Suppressor macrophage (primary cell): ENCODE measurements at places on chromosomes 5 and 9.
A peak's percentile ranks its signal among the peaks of the same experiment; 100 is the strongest.

DNA sequence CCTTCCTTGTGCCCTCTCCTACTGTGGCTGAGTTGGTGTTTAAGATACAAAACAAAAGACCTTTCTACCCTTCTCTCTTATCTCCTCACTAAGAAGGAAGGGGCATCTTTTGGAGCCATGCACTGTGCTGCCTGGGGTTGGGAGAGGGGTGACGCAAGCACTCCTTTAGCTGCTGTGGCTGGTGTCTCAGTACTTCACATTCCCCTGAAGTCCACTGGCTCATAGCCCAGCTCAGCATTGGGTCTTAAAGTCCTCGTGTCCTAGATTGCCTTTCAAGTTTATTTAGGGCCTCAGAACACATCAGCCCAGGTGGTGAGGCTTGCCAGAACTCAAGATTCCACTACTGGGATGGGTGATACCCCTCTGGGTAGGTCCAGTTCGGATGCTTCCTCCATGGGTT lies 325.9 kb upstream of the CYLC2 start:
- no peak for DNase-seq

DNA sequence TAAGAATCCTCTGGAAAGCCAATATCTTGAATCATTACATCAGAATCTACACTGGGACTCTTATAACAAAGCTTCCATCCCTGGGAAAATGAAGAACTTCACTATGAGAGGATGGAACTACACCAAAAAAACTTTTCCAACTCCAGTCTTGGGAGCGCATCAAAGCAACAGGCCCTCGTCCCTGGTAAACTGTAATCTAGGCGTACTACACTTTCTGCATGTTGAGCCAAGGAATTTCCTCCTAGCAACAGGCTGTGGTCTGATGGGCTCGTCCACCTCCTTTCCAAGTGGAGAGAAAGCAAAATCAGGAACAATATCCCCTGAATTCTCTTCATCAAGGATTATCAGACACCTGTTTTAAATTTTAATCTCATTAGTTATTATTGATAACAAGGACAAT lies 94.1 kb downstream of the NFIB start:
- no peak for DNase-seq

GRCh38 chr9:6584881-6585597 lies 60.5 kb downstream of the GLDC start:
- DNase-seq = no peak

GRCh38 chr9:76415731-76416130 lies 21.5 kb upstream of the RFK start:
- DNase-seq = no peak

GRCh38 chr5:26791021-26791420 lies 247.4 kb downstream of the CDH9 start:
- no peak for DNase-seq

DNA sequence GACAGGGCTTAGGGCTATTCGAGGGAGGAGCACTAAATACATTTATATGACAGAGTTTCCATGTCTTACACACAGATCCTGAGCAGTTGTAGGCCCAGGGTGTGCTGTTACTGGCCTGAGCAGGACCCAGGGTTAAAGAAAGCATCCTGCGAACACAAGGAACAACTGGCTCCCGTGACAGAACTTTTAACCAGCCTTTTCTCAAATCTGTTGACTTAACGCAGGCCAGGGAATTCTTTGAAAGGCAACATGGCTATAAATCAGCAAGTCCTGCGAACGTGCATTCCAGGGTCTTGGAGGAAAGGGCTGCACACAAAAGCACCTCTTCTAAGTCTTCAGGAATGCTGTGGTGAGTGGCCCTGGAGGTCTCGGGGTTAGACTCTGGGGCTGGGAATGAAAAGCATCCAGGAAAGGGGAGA lies 45.2 kb upstream of the ANKRD55 start:
- DNase-seq = no peak

GRCh38 chr5:113806904-113807303 lies 293.4 kb downstream of the YTHDC2 start:
- DNase-seq = no peak

DNA sequence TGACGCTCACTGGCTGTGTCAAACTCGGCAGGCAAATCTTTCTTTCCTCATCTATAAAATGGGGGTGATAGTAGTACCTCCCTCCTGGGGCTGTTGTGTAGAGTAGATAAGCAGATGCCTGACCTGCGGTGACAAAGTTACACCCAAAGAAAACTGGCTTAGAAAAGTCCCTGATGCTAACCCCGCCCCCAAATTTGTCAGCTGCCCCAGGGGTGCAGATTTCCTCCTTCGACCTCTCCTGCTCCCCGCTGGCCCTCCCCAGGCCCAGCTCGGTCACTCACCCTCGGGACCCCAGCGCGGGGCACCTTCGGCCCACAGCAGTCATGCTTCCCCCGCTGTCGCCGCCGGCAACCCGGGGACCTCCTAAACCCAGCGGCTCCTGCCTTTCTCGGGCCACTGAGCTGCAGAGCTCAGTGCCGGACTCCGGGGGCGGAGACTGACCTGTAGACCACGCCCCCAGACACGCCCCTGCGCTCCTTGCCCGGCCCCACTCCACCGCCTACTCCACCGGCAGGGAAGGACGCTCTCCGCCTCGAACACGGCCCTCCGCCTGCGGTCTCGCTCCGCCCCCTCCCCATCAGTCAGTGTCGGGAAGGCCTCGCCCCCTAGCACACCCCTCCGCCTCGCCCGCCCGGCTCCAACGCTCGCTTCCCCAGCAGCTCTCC lies 7.4 kb downstream of the SH2D3C start:
- peak; percentile 99 for DNase-seq

- no peak for DNase-seq
Observed at GRCh38 chr5:10513501-10514442, 50.1 kb upstream of the ANKRD33B start.

DNA sequence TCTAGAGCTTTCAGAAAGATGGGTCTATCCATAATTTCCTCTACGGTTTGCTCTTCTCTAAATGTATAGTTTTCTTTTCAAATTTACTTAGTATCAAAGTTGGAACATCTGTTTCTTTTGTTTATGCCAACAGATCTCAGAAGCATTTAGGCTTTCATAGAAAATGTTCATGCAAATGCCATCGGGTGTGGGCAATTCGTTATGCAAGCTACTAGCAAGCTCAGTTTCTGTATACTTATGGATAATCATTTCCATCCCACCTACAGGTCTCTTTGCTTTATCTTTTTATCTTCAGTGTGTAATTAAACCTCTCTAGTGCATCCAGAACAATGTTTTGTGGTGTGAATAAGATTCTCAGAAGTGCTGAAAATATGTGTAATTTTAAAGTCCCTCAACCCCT lies 59.9 kb downstream of the NUDT12 start:
- DNase-seq = no peak

GRCh38 chr5:172315587-172316493 lies 32.3 kb upstream of the UBTD2 start:
- DNase-seq = no peak

DNA sequence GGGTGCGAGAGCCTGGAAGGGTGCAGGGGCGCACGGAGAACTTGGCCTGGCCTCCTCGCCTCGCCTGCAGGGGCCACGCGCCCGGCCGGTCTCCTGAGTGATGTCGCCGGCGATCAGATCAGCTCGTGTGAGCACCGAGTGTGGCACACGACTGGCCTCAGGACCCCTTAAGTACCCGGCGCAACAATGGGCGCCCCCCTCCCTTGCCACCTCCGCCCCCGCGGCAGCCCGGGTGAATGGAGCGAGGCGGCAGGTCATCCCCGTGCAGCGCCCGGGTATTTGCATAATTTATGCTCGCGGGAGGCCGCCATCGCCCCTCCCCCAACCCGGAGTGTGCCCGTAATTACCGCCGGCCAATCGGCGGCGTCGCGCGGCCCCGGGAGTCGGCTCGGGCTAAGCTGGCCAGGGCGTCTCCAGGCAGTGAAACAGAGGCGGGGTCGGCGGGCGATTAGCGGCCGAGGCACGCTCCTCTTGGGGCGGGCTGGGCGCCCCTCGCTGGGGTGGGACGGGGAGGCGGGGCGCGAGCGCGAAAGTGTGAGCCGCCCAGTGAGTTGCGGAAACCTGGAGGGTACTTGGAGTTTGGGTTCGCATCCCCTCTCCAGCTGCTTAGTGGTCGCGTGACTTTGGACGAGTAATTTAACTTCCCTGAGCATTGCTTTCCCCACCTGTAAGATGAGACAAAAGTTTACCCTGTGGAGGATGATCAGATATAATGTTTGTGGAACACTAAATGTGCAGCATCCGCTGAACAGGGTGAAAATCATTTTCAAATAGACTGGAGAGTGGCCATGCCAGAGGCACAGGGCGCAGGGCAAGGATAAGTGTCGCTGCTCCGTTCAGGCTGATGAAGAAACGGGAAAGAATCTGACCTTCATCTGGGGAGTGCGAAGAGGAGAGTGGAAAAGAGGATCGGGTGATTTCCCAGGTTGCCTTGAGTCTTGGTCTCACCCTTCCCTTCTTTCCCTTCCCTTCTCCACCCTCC lies at the start of gene NEUROG1:
Gene NEUROG1 (minus strand): TSS at position 145 of the 982 bp plus-strand sequence. CDS start 274 bp downstream, outside the sequence.
- no peak for DNase-seq

GRCh38 chr5:69048230-69048629 lies 45.6 kb upstream of the SLC30A5 start:
- no peak for DNase-seq

GRCh38 chr9:128412120-128412790 lies 8.4 kb upstream of the CERCAM start:
- peak; percentile 57 for DNase-seq

DNA sequence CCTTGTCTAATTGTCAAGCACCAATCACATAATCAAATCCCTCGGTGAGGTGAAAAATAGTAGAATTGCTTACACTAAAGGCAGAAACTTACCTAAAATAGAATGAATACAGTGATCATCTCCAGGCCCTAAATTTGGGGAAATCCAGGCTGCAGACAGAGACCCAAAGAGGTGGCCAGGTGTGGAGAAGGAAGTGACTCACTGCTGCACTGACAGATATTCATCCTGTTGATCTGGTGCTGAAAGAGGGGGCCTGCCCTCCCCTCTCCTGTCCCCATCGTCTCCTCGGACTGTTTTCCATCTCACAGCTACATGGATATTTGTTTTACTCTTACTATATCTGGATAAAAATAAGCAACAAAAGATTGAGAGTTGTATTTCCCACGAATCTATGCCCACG lies 15.9 kb downstream of the OR2Y1 start:
- no peak for DNase-seq

DNA sequence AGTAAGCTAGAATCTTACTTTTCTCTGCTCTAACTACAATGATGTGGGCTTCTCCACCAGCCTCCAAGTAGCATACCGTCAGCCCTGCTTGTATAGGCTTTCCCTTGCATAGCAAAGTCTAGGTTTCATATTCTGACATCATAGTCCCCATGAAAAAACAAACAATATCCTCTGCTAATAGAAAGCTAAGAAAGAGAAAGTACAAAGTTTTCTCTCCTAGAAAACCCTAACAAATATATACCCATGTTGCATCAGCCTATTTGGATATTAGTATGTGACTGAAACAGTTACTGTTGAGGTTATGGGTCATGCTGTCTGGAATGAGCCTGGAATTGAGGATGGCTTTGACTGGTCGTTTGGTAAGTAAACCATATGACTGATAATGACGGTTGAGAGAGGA lies 1696.0 kb downstream of the MAT2B start:
- no peak for DNase-seq

GRCh38 chr5:156149213-156149612 lies 177.8 kb upstream of the SGCD start:
- no peak for DNase-seq

GRCh38 chr5:168669156-168669555 lies 90.0 kb upstream of the PANK3 start:
- DNase-seq = no peak

- DNase-seq = peak; percentile 7
Observed at GRCh38 chr9:117247266-117247665, 167.6 kb downstream of the ASTN2 start.

DNA sequence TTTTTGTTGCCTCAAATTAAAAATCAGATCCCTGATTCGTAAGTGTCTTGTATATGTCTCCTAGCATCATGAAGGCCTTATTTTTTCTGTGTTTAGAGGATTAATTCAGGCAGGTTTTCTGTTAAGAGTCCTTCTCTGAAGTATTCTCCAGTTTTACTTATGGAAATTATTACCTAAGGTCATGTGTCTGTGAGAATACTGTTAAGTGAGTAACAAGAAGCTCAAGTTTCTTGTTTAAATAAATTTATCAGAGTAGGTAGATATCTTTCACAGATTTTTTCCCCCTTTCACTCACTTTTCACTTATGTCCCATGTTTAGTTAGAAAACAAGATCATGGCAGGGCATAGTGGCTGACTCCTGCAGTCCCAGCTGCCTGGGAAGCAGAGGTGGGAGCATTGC lies 233.6 kb downstream of the KDM4C start:
- no peak for DNase-seq

GRCh38 chr9:35396560-35397215 lies 93.2 kb upstream of the RUSC2 start:
- DNase-seq = no peak

- DNase-seq = no peak
Observed at GRCh38 chr9:13615660-13616490, 336.4 kb upstream of the MPDZ start.

DNA sequence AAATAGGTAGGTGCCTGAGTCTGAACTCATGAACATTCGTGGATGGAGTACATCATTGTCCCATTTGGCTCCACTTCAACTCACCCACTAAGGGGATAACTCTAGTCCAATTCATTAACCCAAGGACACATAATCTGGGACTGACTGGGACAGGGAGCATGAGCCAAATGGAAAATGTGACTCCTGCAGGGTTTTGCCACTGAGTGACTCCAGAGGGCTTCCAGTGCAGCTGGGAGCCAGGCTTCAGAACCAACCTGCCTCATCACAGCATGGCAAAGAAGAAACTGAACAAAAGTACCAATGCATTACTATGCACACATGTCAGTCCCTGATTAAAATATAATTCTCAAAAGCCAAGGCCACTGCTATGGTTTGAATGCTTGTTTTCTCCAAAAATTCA lies 159.7 kb upstream of the SNX2 start:
- DNase-seq = no peak

DNA sequence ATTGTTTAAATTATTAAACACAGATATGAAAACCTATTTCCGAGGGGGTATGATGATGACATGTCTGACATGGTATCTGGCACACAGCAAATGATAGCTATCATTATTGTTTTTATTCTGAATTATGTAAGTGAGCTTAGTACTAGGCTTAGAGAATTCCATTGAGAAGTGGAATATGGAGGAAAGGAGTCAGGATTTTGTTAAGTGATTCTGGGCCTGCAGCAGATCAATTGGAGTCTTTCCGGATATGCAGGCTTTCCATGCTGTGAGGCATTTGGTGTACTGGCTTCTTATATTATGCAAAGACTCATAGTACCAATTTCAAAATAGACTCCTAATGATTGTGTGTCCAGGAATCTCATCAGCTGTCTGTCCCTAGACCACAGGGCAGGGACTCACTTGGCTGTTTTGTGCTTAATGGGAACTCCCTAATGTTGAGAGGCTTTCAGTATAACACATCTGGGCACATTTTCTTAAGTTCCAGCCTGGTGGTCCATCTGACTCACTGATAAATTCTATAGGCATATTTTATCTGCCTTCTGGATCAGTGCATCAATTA lies 180.0 kb upstream of the KLF9 start:
- no peak for DNase-seq

GRCh38 chr9:131485728-131486422 lies 16.8 kb upstream of the POMT1 start:
- DNase-seq = no peak

- DNase-seq = no peak
Observed at GRCh38 chr5:81631124-81631523, 119.8 kb downstream of the SSBP2 start.

GRCh38 chr9:128362774-128363173 lies 8.4 kb upstream of the URM1 start:
- no peak for DNase-seq

- DNase-seq = no peak
Observed at GRCh38 chr9:1538301-1538700, 476.8 kb upstream of the SMARCA2 start.

GRCh38 chr5:56090793-56091460 lies 96.2 kb upstream of the IL6ST start:
- DNase-seq = peak; percentile 32

- no peak for DNase-seq
Observed at GRCh38 chr9:113465599-113466140, 2.1 kb downstream of the RGS3 start.
